ENCODE measurements at places on chromosomes 4 and X.

GRCh38 chr4:105637408-105638176 lies 70.9 kb downstream of the INTS12 start:
- DNase-seq = no peak

- DNase-seq = no peak
These were observed 76.9 kb downstream of the PJA1 start for GRCh38 chrX:69088171-69088938.

DNA sequence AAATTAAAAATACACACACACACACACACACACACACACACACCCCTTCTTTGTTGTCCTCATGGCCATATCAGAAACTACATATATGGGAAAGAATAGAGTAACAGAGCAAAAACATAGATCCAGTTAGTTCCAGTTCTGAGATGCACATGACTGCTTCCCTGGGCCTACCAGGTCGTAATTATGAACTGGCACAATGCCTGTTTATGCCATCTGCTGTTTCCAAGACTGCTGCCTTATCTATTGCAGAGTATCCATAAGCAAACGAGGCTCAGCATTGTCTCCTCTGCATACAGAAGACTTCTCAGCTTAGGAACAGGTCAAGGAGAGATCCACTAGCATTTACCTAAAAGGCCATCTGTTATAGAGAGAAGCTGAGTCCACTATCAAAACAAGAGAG lies 789.0 kb downstream of the TECRL start:
- no peak for DNase-seq

DNA sequence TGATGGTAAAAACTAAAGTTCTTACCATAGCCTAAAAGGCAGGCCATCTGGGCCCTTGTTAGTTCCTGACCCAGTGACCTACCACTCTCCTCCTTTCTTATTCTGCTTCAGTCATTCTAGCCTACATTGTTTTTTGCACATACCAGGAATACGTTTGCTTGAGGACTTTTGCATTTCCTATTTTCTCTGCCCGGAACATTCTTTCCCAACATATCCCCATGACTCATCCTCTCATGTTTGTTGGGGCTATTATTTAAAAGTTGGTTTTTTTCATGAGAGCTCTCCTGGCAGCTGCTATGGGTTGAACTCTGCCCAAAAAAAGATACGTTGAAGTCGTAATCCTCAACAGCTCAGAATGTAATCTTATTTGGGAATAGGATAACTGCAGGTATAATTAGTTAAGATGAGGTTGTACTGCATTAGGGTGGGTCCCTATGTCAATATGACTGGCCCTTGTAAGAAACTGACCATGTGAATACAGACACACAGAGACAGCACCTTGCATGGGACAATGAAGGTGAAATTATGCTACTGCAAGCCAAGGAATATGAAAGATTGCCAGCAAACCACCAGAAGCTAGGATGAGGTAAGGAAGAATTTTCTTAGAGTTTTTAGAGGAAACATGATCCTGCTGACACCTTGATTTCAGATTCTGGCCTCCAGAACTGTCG lies 138.3 kb upstream of the PDHA2 start:
- DNase-seq = no peak

- DNase-seq = peak; percentile 39
These were observed 223.4 kb downstream of the BCOR start for GRCh38 chrX:39874202-39874816.

DNA sequence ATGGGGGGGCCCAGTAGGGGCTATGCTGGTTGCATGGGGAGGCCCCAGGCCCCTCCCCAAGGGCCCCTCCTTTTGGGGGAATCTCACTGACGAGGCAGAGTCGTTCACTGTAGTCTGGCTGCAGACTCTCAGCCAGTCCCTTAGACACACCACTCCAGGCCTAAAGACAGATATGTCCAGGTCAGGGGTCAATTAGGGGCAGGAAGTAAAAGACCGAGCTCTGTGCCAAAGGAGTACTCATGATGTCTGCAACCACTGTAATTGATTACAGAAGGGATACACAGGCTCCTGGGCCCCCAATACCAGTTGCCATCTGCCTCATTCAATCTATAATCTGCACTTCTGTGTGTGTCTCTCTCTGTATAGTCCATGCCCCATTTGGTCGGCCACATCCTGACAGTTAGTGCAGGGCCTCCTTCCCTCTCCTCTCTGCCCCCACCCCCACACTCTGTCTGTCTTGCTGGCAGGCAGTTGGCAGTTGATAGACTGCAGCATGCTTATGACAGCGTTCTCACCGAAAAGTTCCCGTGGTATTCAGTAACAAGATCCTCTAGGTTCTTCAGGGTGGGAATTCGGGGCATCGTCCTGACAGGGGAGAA lies 1.3 kb upstream of the CXorf65 start:
- DNase-seq = no peak

- no peak for DNase-seq
These were observed 2.5 kb downstream of the ZNF182 start for GRCh38 chrX:48001260-48001659.

DNA sequence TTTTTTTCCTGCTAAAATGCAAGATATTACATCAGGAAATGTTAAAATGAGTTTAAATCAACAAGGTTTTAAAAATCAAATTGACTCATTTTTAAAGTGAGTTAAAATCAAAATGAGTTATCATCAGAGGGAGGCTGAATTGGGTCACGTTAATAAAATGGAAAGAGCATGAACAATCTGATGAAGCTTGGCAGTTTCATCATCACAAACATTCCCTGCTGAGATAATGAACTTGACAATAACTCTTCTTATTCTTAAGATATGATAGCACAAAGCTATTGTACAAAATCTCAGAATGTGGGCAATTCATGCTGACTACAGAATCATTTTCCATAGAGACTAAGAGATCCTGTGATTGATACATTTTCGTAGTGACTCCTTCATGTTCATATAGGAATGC lies 1086.7 kb downstream of the STIM2 start:
- no peak for DNase-seq

- no peak for DNase-seq
These were observed 51.5 kb downstream of the NPNT start for GRCh38 chr4:105946771-105947170.

DNA sequence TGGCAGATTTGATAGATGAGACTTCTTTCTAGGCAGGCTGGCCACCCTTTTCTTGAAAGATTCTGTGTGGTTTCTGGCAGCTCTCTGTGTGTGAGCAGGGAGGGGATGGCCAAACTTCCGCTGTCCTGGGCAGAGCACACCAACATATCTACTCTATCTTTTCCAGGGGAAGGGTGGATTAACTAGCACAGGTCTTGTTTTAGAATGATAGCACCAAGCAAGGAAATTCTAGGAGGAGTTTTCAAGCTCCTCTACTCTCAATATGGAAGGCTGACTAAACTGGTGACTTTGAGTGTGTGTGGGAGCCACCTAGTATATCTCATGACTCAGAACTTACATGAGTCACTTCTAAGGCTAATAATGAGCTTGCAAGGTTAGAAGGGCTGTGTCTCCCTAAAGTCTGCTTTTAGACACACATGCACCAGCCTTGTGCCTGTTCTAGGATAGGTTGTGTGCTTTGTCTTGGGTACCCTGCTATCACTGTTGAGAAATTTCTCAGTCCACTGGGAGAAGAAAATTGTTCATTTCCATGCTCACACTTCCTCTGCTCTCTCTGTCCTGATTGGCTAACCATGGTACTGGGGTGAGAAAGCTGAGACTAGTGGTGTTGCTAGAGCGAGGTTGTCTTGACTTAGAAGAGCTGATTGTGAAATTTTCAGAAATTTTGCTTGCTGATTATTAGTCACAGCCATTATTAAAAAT lies 72.9 kb downstream of the YIPF6 start:
- no peak for DNase-seq

- DNase-seq = no peak
These were observed 976.5 kb downstream of the RPA4 start for GRCh38 chrX:97860226-97860625.

DNA sequence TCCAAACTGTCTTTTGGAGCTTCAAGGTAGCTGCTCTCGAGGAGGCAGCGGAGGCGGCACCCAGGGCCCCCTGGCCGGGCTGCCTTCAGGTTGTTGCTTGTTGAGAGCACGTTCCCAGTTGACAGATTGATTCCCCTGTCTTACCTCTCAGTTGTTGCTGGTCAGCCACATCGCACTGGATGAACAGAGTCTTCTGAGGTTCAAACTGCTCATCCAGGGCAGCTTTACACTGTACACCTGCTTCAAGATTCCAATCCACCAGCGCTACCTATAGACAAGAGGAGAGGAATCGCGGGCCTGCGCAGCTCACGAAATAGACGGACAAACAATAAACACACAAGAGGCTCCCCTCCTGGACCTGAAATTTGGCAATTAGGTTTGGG lies 497 bp downstream of the HPGD start:
- DNase-seq = no peak

DNA sequence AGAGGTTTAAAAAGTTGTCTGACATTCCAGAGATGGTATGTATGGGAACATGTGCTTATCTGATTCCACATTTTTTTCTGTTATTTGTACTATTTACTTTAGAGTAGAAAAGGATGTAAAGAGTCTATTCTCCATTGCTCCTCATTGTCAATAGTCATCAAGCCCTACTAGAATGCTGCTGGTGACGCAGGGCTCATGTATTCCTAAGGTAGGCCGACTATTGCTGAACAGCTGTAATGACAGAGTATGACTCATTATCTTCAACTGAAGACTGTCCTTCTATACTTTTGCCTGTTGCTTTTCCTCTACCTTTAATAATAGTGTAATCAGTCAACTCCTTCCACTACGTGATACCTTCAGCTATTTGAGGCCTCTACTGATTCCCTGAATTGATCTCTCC lies 509.1 kb upstream of the NR3C2 start:
- no peak for DNase-seq

All from CD4-positive, alpha-beta T cell treated with Interleukin-4 for 4 hours (primary cell).